ENCODE measurements at places on chromosomes 3 and 15. TPM values are rescaled to one million over a fixed set of nuclear protein-coding genes. Genes with fewer than 3 reads are reported as not detected.

DNA sequence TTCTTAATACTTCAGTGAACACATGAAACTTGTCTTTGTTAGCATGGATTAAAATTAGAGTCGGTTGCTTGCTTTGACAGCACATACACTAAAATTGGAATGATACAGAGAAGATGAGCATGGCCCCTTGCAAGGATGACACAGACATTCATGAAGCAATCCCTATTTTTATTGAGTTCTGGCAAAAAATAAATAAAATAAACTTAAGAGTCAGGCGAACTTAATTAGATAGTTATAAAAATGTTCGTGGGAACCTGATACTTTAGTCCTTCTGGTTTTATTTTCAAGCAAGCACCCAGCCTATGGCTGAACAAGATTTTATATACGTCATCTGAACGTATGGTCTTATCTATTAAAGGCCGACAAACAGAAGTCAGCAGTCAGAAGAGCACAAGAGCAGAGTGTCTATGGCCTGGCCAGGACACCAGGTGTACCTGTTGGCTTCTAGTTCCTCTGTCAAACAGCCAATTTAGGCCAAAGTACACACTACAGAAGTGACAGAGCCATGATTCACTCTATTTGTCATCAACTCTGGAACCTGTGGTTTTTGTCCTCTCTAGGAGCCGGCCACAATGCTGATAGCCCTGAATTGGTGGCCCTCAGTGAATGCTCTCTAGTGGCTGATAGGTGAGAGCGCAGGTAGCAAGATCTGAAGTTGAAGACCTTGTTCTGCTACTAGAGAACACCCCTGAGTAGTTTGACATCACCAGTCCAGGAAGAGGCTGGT, 64.3 kb downstream of the LEO1 start:
- H3K4me3 ChIP-seq: no peak overlapping the region
- peak; percentile 14 for DNase-seq
- peaks cover 33% of the 10 kb centered on the region for H3K36me3 ChIP-seq
- no peaks in the 10 kb centered on the region for H3K4me1 ChIP-seq

DNA sequence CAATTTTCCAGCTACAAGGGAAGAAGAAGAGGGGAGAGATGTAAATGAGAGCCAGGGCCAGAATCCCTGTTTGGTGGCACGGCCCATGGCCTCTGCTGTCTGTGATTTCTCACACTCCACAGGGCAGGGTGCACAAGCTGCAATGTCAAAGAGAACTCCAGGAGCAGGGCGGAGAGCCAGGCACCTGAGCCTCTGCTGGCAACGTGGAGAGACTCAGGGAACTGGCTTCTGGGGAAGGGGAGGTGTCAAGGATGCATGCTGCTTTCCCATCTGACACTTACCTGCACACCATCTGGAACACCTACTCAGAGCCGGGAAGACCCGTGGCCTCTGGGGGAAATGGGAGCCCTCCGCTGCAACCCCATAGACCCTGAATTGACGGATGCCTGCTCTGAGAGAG, 507.5 kb upstream of the NR2F2 start:
- H3K4me3 ChIP-seq: no peak overlapping the region
- no peaks in the 10 kb centered on the region for H3K36me3 ChIP-seq
- DNase-seq: no peak

GRCh38 chr3:61200270-61200669, 51.0 kb downstream of the FHIT start:
- H3K4me1 ChIP-seq: peaks cover under 1% of the 10 kb centered on the region
- no peaks in the 10 kb centered on the region for H3K27me3 ChIP-seq
- no peak overlapping the region for H3K4me3 ChIP-seq
- H3K27ac ChIP-seq: no peak overlapping the region

GRCh38 chr3:49869525-49870126, at the start of gene CAMKV:
Gene CAMKV (minus strand): TSS chr3:49869906. CDS start chr3:49862388, 7,518 bp downstream.
- DNase-seq: peak; percentile 36
- peaks cover 2% of the 10 kb centered on the region for H3K4me1 ChIP-seq
- peaks cover 34% of the 10 kb centered on the region for H3K27me3 ChIP-seq
- H3K4me3 ChIP-seq: peak within 1 kb of the TSS; percentile 32
- no peaks in the 10 kb centered on the region for H3K36me3 ChIP-seq
- no peak within 1 kb of the TSS for H3K27ac ChIP-seq

DNA sequence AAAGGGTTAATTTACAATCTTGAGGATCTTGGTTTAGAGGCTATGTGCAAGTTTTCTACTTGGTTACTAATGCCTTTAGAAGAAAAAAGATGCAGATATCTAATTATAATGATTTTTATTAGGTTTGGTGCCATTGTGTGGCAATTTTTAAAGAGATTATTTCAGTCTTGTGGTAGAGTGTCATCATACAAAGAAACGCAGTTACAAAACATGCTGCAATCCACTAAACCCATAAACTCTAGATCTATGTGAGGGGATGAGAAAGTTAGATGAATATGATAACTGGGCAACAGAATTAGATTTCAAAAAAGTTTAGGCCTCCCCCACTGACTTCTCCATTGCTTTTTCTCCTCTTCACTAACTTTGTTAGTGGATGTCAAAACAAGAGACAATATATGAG, 106.0 kb downstream of the ARPP21 start:
- no peaks in the 10 kb centered on the region for H3K4me1 ChIP-seq
- H3K4me3 ChIP-seq: no peak overlapping the region

- H3K4me1 ChIP-seq: no peaks in the 10 kb centered on the region
- peaks cover 1% of the 10 kb centered on the region for H3K36me3 ChIP-seq
- no peak for DNase-seq
- no peaks in the 10 kb centered on the region for H3K27me3 ChIP-seq
- no peak overlapping the region for H3K4me3 ChIP-seq
These were observed 309.7 kb upstream of the TPRG1 start for GRCh38 chr3:188861842-188862744.

DNA sequence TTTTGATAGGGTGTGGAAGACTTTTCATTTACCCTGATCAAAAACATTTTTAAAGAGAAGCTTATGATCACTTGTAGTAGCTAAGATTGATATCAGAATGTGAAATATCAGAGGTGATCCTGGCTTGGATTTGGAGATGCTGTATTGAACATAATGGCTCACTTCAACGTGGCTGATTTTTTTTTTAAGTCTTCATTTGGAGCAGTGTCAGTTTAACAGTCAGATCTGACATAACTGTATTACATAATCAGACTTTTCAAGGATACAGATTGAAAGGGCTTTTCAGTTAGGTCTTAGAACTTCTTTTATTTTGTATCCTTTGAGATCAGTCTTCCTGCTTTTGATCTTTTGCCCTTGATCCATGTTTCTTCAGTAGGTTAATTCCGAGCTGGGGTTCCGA, 98.5 kb downstream of the ITPR1 start:
- H3K27ac ChIP-seq: no peak overlapping the region
- H3K4me3 ChIP-seq: no peak overlapping the region
- H3K36me3 ChIP-seq: peaks cover 5% of the 10 kb centered on the region

DNA sequence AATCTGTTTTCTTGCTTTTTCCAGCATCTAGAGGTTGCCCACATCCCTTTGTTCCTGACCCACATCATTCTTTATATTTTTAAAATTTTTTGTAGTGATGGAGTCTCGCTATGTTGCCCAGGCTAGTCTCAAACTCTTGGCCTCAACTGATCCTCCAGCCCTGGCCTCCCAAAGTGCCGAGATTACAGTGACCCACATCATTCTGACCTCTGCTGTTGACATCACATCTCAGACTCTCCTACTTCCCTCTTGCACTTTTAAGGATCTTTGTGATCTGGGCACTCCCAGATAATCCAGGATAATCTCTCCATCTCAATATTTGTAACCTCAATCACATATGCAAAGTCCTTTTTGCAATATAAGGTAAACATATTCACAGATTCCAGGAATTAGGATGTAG, 266.6 kb downstream of the MEX3B start:
- H3K4me3 ChIP-seq: no peak overlapping the region
- no peaks in the 10 kb centered on the region for H3K4me1 ChIP-seq
- no peak overlapping the region for H3K27ac ChIP-seq

DNA sequence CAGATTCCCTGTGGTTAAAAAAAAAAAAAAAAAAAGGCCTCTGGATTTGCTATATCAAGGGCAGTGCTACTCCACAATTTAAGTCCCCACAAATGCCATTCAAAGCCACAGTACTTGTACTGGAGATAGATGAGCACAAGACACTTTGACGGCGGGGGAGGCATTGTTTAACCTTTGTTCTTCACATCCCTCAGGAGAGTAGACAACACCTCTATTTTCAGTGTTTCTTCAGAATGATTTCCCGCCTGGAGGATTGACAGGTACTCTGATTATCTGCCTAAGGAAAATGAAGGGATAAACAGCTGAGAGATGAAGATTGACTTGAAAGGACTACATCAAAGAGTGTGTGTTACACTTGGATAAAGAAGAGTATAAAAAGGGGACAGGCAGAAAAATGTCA, 58.7 kb downstream of the OTOL1 start:
- H3K36me3 ChIP-seq: no peaks in the 10 kb centered on the region
- H3K27ac ChIP-seq: no peak overlapping the region
- no peaks in the 10 kb centered on the region for H3K4me1 ChIP-seq

DNA sequence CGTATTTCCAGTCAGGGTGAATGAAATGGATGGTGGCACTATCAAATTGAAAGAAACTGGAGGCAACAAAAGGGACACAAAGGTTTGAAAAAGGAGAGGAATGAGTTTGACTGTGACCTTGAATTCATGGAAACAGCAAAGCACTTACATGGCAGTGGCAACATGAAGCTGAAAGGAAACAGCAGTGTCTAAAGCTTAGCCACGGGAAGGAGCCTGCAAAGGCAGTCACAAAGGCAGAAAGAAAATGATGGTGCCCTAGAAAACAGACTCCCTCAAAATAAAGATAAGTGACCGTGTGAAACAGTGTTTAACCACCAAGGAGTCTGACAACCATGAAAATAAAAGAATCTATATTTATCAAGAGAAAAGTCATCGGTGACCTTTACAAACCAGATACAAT, 51.2 kb downstream of the SLTM start:
- H3K36me3 ChIP-seq: peaks cover 73% of the 10 kb centered on the region
- H3K4me1 ChIP-seq: no peaks in the 10 kb centered on the region
- H3K27me3 ChIP-seq: no peaks in the 10 kb centered on the region
- H3K27ac ChIP-seq: peak overlapping the region; percentile 2

GRCh38 chr3:185058796-185059195, 94.1 kb downstream of the C3orf70 start:
- DNase-seq: no peak
- no peak overlapping the region for H3K27ac ChIP-seq
- H3K36me3 ChIP-seq: peaks cover 18% of the 10 kb centered on the region
- H3K4me3 ChIP-seq: no peak overlapping the region
- H3K27me3 ChIP-seq: peaks cover 2% of the 10 kb centered on the region
- no peaks in the 10 kb centered on the region for H3K4me1 ChIP-seq

Gene DNAH1
- total RNA-seq: 9.2 TPM

Gene PRRT3
- total RNA-seq: 5.6 TPM

Gene CPNE4
- total RNA-seq: not detected

Gene SEC11A
- 87.8 TPM for total RNA-seq
